NCI-H510A (cell line): ENCODE measurements at places on chromosomes 4 and X.

DNA sequence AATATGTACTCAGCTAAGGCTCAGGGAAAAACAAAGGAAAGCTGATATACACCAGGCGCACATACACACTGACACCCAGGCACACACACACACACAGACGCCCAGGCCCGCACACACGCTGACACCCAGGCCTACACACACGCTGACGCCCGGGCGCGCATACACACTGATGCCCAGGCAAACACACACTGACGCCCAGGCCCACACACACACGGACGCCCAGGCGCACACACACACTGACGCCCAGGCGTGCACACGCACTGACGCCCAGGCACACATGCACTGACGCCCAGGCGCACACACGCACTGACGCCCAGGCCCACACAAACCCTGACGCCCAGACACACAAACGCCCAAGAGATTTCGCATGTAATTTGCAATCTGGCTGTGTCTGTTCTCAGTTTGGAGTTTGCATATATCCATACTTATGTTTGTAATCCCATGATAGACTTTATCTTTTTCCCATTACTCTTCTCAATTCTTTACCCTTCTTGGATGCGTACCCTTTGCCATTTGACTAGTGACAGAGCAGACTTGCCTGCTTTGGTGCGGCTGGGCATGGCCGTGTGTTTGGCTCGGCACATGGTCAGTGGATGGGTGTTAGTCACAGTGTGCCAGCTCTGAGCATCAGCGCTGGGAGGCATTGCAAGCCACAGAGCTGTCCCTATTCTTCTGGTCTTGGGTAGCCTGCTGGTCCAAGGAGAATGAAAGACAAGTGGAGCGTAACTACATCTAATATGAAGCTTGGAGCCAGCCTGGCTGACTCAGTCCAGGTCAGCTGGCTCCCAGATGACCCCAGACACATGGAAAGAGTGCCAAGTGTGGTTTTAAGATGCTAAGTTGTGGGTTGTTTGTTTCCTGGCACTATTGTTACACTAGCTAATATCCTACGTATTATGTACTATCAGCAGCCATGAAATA lies 632.4 kb upstream of the ZFP42 start:
- no peak for DNase-seq

GRCh38 chr4:145154573-145154972 lies 25.8 kb downstream of the OTUD4 start:
- DNase-seq, result no peak

- DNase-seq, result no peak
Measured at GRCh38 chrX:110133735-110134370, 130.9 kb downstream of the TMEM164 start.

DNA sequence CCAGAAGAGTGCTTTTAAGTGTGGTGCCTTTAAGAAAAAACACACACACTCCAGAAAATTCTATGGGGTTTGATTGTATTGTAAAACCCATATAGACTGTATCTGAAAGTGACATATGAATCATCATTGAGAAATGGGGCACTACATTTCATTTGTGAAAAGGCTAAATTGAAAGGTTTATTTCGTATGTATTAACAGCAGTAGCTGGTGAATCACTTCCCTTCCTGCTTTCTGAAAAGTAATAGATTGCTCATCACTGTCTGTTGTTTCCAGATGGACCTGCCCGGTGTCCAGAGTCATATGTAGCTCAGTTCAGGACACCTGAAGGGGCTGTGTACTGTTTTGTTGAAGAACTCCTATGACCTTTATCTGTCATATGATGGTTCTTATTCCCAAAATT lies 28.1 kb upstream of the HPRT1 start:
- no peak for DNase-seq

GRCh38 chr4:76879731-76880364 lies 18.1 kb downstream of the SOWAHB start:
- DNase-seq, result no peak

GRCh38 chr4:13844740-13845139 lies 217.2 kb upstream of the BOD1L1 start:
- DNase-seq, result no peak

- no peak for DNase-seq
Measured at GRCh38 chr4:31053451-31053850, 333.3 kb downstream of the PCDH7 start.

DNA sequence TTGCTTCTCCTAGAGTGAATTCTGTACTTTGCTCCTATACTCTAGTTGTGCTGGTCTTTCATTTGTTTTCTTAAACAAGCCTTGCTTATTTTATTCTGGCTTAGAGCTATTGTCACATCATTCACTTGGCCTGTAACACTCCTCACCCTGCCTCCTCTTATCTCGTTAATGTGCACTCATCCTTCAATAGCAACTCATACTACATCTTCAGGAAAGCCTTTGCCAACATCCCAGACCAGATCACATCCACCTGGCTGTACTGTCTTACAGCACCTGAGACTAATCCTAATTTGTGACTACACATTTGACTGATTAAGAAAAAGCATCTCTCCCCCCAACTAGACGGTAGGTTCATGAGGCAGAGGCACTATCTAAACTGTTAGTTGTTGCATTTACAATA lies 80.8 kb downstream of the SLC7A11 start:
- DNase-seq, result no peak

DNA sequence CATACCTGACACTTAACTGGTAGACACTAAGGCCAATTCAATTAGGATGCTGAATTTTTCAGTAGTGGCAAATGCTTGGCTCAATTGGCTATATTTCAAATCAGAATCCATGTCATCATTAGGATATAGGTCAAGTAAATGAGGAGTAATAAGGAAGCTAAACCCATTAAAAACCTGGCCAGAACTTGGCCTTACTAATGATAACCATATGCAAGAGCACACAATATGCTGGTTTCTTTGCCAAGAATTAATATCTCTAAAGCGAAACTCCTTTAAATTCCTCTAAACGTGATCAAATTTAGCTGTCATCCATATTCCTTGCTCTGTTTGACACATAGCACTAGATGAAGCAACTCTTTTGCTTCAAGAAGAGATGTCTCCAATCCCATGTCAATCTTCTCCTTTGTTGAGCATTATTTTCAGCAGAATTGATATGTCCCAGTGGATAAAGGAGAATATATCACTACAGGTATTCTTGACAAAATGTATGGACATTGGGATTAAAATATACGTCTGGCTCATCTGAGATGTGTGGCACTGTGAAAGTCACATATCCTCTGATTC lies 206.1 kb upstream of the ANKRD50 start:
- DNase-seq, result no peak

DNA sequence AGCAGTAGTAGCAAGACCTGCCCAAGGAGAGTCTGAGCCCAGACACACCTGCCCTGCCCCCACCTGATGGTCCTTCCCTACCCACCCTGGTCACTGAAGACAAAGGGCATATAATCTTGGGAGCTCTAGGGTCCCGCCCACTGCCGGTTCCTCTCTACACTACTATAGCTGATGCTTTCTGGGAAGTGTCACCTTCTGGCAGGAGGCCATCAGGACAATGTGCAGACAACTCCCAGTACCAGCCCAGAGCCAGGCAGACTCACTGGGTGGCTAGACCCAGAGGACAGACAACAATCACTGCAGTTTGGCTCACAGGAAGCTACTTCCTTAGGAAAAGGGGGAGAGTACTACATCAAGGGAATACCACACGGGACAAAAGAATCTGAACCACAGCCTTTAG lies 312.7 kb downstream of the SPRY1 start:
- DNase-seq, result no peak

DNA sequence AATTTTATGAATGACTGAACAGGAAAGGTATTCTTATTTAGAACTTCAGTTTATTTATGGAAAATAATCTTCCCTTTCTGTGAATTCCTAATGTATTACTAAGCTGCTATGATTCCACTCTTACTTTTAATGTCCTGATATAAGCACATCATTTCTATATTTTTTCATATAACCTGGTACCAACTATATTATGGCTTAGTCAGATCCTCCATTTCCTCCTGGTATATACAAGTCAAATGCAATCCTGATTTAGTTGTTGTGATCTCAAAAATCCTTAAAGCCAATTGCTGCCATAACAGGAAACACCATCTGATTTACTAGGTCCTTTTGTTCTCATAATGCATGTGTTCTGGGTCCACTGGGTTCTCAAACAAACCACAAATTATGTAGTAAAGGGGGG lies 26.8 kb downstream of the TRMT2B start:
- no peak for DNase-seq

DNA sequence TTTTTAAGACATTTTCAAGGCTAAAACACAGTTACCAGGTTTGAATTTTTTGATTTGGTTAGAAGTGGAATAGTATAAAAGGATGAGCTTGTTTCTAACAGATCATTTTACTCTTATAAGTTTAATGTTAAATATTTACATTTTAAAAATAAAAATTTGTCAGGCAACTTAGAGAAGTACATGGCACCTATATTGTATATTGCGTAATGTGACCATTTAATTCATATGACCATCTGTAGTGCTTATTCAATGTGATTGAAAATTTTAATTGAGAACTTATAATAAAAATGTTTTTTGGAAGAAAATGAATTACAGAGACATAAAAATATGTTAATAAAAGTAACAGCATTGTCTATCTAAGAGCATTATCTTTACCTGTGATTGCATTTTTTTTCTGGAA lies 1632.4 kb downstream of the RPA4 start:
- no peak for DNase-seq

DNA sequence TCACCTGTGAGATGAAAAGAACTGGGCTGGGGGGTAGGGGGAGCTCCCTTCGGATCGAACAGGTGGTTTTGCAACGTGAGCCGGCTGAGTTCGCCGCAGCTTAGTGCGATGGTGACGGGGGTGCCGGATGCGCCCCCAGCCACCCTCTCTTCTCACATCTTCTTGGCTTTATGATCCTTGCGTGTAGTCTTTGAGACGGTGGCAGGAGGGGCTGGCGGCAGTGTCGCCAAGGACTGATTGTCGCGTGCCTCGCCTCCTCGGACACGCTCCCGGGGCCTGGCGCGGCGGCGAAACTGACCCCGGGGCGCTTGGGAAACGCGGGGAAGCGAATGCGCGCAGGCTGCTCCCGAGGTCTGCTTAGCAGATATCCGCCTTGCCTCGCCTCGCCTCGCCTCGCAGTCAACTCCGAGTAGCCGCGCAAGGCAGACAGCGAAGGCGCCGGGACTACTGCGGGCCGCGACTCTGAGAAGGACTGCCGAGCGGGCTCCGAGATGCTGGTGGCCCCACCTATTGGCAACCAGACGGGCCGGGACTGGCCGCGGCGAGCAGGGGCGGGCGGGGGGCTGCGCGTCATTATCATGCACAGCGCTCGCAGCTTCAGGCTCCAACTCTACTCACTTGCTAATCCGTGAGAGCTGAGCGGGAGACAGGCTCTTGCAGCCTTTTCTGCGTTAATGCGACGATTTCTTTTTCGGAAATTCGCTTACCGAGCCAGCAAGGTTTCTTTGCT lies 1.5 kb downstream of the GRID2 start:
- DNase-seq, result peak; percentile 71

DNA sequence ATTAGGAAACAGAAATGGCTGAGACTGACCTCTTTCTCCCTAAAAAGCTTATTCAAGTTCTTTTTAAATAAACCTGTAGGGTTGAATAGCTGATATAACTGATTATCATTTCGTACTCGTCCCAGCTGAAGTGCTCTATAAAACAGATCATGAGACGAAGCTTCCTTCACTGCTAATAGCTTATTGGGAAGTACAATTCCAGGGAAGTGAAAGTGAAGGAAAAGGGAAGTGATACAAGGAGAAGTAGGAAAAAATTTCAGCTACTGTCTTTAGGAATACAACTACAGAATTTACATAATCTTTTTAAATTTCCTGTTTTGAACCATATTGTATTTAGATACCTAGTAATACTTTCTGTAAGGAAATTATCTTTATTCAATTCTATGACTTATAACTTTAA lies 103.0 kb downstream of the SNCA start:
- no peak for DNase-seq

DNA sequence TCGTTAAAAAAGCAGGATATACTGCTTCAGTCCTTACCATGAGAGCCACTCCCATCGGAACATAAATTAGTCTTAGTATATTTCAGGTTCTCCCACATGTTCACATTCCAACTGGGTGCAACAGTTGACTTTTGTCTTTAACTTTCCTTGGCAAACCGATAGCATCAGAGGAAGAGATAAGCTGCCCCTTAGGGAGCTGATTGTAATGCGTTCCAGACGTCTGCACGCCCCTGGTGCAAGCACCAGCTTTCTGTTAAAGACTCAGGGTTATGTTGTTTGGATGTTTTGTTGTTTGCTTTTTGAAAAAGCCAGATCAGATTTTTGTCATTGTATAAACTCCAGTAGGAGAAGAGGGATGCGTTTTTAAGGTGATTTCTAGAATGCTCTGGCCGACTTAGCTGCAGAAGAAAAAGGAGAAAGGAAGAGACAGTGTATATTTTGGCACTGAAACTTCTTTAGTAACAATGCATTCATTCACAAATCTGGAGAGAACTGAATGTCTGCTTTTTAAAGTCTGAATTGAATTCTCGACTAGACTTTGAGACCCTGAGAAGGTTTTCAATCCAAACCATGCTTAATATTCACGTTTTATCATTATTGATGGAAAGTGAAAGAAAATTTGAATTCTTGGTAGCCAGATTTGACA lies 160.9 kb downstream of the CBR4 start:
- DNase-seq, result no peak

- no peak for DNase-seq
Measured at GRCh38 chr4:6489927-6490326, 17.5 kb upstream of the PPP2R2C start.

GRCh38 chrX:24498975-24499374 lies 33.9 kb downstream of the PDK3 start:
- no peak for DNase-seq

GRCh38 chr4:40292313-40292759 lies 42.8 kb upstream of the CHRNA9 start:
- no peak for DNase-seq

- DNase-seq, result no peak
Measured at GRCh38 chr4:121728066-121728465, 31.3 kb upstream of the ANXA5 start.

GRCh38 chrX:40871385-40872082 lies 136.2 kb upstream of the MED14 start:
- no peak for DNase-seq

- no peak for DNase-seq
Measured at GRCh38 chr4:6425911-6426310, 46.5 kb downstream of the PPP2R2C start.

GRCh38 chr4:145819101-145819852 lies 119.3 kb downstream of the ZNF827 start:
- no peak for DNase-seq

DNA sequence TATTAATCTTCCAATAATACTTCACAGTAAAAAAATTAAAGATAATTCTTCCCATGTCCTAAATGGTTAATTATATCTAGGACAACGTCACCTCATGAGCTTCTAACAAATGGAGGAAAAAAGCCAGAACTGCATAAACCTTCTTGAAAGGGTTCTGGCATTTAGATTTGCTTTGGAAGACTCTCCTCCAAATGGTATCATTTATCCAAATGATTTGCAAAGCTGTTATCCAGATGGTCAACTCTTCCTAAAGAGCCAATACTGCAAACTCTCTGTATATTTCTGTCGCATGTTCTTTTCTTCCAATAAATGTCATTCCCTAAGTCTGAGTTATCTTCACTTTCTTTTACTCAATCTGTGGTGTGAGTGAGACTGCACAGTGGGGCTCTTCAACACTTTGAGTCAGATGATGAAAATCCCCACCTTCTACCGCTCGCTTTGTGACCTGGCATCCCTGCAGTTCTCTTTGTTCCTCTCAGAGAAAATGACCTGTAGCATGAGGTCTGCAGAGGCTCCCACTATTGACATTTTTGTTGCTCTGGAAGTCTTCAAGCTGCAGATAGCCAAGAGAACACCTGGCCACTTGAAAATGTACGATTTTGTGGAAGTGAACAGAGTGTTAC lies 52.9 kb downstream of the TMEM150C start:
- DNase-seq, result peak; percentile 32

- DNase-seq, result no peak
Measured at GRCh38 chr4:122403861-122404260, 25.1 kb downstream of the ADAD1 start.
